ENCODE measurements at places on chromosomes 4 and X.

- no peak for DNase-seq
Measured at GRCh38 chrX:139058831-139059495, 347.4 kb upstream of the FGF13 start.

DNA sequence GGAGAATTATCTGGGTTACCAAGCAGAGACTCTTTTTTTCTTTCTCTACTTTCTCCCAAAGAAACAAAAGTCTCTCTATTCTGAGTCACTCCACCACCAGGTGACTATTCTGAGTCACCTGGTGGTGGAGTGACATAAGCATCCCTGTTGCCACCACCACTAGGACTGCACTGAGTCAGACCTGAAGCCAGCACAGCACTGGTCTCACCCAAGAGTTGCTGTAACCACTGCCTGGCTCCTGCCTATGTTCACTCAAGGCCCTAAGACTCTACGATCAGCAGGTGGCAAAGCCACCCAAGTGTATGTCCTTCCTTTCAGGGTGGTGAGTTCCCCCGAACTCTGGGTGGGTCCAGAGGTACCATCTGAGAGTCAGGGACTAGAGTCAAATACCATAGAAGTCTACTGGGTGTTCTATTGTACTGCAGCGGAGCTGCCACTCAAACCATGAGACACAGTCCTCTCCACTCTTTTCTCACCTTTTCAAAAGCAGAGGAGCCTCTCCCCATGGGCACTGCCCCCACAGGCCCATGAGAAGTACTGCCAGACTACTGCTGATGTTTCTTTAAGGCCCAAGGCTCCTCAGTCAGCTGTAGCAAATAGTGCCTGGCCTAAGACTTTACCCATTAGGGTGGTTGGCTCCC is 209.6 kb upstream of the IRS4 start:
- DNase-seq, result no peak

DNA sequence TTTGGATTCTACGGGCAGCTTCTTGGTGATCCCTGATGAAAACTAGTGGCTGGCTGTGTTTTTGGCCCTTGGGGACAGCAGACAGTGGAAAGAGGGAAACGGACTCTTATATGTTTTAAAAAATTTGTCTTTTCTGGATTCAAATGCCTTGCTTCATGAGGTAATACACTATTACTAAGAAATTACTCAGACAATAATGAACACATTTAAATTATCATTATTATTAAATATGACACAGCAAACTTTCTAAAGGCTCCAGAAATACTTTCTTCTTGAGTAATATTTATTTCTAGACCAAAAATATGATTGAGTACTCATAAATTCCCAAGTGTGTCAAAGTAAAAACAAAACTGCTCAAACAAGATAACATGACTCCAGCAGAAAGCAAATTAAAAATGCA is 520.7 kb upstream of the AADAT start:
- no peak for DNase-seq

GRCh38 chr4:59243038-59243437 is 1957.1 kb upstream of the ADGRL3 start:
- DNase-seq, result no peak

DNA sequence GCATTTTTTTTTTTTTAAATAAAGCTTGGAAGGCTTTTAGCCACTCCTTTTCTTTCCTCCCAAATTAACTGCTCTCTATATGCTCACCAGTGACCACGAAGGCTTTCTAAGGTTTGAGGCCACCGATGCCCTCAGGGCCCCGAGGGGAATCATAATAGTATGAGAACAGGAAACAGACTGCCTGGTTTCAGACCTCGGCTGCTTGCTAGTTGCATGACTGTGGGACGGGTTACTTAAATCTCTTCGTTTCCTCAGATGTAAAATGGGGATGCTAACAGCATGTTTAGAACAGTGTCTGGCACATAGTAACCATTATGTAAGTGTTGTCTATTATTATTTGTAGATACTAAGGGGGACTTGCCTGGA is 3.6 kb downstream of the LINC00632 start:
- no peak for DNase-seq

GRCh38 chr4:169506903-169507302 is 105.5 kb downstream of the NEK1 start:
- no peak for DNase-seq

DNA sequence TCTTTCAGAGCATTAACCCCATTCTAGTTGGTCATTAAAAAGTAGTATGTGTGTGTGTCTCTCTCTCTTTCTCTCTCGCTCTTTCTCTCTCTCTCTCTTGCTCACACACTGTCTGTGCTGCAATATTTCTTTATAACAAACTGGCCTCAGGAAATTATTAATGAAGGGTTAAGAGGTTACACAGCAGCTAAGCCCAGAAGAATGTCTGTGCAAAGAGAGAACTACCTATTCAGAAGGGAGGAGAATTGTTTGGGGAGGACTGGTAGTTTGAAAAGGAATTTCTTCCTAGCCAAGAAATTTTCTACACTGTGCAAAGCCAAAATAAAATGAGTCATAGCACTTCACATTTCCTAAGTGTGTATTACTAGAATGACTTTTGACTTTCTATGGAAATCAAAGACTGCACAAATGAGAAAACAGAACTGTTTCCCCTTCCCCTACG is 22.2 kb downstream of the PDGFC start:
- no peak for DNase-seq

DNA sequence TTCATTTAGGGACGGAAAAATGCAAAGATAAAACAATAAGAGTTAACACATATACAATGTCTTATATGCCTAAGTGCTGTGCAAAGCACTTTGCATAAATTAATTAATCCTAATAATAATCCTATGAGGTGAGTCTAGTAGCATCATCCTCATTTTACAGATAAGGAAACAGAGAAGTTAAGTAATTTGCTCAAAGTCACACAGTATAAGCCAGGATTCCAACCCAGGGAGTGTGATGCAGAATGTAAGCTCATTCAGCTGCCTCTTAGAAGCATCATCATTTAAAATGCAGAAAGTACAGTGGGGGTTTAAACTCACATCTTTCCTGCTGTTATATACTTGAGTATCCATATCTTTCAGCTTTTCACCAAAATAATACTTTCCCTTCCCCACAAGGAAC is 203.7 kb downstream of the LARP7 start:
- DNase-seq, result no peak

- DNase-seq, result no peak
Measured at GRCh38 chr4:183240581-183241321, 79.3 kb downstream of the CLDN22 start.

DNA sequence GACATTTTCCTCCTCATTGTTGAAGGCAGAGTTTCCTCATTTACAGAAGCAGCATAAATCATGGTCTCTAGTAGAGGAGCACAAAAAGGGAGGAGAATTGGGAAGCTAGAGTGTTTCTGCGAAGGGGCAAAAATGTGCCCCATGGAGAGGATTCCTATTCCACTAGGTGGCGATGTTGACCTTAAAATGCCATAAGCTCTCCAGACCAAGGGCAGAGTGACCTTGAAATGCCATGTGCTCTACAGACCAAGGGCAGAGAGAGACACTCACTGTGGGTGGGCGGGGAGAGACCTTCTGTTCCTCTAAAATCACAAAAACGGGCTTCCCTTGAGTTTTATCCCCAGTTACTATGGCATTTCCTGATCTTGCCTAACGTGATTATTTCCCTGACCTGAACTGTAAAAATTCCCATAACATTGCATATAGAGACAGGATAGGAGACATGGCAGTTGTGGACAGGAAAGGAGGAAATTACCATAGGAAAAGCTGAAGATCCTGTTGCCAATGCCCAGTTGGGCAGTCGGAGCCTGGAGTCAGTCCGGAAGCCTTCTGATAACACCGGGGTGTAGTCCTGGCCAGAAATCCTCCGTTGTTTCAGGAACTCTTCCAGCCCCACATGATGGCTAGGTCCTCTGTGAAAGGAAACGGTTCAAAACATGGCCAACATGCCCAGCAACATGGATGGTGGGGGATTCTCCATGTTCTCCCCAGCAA is 567.7 kb downstream of the MAGEB5 start:
- DNase-seq, result no peak

DNA sequence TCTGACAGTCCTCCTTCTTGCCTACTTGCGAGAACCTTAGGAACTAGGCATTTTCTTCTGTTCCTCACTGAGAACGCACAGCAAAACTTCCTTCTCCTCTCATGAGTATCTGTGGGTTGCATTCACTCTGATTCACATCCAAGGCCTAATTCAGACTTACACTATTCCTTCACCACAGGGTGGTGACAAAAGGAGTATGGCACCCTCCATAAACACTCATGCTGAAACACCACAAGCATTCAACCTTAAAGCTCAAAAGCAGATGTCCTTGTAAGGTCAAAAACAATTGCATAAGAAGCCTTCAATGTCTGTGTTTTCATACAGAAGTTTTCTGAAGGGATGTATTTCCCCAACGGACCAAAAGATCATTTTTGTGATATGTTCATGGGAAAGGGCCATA is 147.3 kb downstream of the CORIN start:
- no peak for DNase-seq

GRCh38 chr4:113739197-113739596 is 22.3 kb downstream of the CAMK2D start:
- no peak for DNase-seq

GRCh38 chrX:55480390-55481062 is 9.1 kb downstream of the USP51 start:
- no peak for DNase-seq

DNA sequence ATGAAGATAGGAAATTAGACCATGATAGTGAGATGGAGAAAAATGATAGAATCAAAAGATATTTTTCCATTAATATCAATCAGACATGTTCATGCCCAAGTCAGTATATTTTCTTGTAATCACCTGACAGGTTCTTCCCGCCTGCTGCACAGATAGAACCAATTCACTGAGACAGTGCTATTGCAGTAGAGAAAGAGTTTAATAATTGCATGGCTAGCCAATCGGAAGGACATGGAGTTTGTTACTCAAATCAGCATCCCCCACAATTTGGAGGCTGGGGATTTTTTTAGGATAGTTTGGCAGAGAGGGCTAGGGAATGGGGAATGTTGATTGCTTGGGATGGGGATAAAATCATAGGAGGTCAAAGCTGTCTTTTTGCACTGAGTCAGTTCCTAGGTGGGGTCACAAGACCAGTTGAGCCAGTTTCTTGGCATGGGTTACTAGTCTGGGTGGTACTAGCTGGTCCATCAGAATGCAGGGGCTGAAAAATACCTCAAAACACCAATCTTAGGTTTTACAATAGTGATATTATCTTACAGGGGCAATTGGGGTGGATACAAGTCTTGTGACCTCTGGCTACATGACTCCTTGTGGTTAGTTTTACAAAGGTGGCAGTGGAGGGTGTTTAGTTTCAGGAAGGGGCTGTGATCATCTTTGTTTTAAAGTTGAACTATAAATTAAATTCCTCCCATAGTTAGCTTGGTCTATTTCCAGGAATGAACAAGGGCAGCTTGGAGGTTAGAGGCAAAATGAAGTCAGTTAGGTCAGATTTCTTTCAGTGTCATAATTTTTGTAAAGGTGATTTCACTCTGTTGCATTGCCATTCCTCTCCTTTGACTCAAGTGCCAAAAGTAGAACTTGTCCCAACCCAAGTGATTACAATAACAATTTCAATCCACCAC is 100.3 kb upstream of the PDE5A start:
- DNase-seq, result no peak

DNA sequence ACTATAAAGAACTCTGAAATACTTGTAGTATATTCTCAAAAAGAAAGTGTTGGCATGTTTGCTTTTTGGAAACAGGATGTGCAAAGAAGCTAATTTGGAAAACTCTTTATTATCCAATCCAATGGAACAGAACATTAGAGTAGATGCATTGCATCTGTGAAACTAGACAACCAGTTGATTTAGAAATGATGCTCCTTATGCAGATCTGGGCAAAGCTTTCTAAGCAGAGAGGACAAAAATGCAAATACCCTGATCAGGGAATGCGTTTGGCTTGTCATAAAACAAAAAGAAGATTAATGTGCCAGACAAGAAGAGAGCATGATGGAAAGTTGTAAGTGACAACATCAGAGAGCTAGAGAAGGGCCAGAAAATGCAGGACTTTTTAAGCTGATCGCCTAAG is 142.3 kb downstream of the RCHY1 start:
- DNase-seq, result no peak

DNA sequence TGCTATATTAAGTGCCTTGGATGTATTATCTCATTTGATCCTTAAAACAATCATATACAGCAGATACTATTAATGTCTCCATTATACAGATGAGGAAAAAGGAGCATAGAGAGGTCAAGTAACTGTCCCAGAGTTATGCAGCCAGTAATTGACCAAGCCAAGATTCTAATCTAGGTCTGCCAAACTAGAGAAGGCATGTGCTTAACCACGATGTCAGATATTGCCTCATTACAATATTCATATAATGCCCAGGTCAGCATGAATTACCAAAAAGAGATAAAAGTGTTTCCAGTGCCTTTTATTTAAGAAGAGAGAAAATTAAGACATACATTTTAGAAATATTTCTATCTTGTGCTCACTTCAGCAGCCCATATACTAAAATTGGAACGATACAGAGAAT is 7.1 kb downstream of the ARHGEF6 start:
- DNase-seq, result no peak

DNA sequence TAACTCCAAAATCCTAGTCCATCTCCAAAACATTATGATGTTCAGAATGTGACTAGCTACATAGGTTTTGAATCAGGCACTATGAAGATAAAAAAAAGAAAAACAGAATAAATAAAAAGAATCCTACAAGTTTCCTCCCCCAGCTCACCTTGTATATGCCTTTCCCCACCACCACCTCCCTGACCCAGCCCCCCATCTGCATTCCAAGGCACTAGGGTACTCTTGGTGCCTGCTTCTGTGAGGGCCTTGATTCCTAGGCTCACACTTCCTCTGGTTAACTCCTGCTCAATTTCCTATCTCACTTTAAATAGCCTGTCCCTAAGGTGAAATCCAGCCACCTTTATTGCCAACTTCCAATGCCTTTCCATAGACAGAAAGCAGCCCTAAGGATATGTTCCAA is 178.7 kb upstream of the ATOH1 start:
- no peak for DNase-seq

- DNase-seq, result no peak
Measured at GRCh38 chr4:8665406-8666360, 73.1 kb downstream of the CPZ start.

GRCh38 chr4:90495211-90495610 is 368.0 kb downstream of the CCSER1 start:
- no peak for DNase-seq

GRCh38 chrX:103197721-103198306 is 17.1 kb upstream of the BEX4 start:
- no peak for DNase-seq

GRCh38 chrX:9534686-9535085 is 69.8 kb downstream of the TBL1X start:
- DNase-seq, result no peak

DNA sequence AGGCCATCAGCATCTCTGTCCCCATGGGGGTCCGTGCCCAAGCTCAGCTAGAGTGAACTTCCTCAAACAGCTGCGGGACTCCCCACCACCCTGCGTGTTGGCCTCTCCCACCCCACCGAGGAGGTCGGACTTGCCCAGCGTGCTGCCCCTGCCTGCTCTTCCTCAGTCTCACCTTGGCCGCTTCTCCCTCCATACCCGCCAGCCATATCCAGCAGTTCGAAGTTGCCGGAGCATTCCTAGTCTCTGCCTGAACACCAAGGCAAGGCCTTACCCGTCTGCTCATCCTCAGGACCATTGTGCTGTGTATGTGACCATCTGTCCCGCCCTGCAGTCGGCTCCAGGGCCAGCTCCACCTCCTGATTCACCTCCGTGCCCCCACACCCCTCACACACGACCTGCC is 84.5 kb downstream of the WFS1 start:
- no peak for DNase-seq
